ENCODE measurements at places on chromosomes 5 and 9. TPM values are rescaled to one million over a fixed set of nuclear protein-coding genes. Genes with fewer than 3 reads are reported as not detected.
A peak's percentile ranks its signal among the peaks of the same experiment; 100 is the strongest.

DNA sequence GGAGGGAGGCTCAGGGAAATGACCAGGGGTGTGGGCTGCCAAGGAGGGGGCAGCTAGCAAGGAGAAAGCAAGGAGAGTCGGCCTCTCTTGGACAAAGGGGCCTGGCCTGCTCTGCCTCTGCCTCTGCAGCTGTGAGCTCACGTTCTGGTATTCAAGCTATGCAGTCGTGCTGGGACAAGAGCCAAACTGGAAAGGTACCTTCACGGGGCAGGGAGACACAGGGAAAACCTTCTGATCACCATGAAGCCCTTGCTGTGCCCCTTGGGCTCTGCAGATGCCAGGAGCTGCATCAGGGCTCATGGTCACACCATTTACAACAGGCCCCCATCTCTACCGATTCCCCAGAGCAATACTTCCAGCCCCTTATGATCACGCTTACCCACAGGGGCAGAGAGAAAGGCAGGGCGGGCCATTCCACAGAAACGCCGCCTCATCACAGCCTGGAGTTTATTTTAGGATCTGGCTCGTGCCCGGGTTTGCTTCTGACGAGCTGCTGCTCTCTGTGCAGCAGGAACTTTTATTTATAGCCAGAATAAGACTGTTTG lies 63.2 kb downstream of the PRRT1B start:
- no peak for DNase-seq

DNA sequence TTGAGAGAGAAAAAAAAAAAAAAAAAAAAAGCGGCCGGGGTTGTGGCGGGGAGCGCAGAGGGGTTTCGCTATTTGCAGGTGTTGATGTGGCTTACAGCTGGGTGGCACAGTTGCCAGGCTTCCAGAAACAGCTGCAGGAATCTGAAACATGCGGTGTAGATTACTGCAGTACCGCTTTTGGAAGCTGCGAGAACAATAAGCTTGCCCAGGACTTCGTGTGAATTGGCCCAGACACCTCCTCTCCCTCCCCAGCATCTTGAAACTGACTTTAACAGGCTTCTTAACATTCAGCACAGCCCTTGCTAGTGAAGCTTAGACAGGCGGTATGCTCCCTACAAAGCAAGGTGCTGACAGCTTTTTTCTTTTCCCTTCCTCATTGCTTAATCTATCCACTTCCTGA lies 104.0 kb downstream of the ATP10B start:
- DNase-seq: no peak

Gene FSD1L
- total RNA-seq: 3.0 TPM

Gene PGM5
- not detected for total RNA-seq

GRCh38 chr9:133057006-133057405 lies 4.8 kb upstream of the CEL start:
- DNase-seq: no peak

Gene ANKRD18A
- 6.0 TPM for total RNA-seq

Gene CCDC183
- 0.72 TPM for total RNA-seq

DNA sequence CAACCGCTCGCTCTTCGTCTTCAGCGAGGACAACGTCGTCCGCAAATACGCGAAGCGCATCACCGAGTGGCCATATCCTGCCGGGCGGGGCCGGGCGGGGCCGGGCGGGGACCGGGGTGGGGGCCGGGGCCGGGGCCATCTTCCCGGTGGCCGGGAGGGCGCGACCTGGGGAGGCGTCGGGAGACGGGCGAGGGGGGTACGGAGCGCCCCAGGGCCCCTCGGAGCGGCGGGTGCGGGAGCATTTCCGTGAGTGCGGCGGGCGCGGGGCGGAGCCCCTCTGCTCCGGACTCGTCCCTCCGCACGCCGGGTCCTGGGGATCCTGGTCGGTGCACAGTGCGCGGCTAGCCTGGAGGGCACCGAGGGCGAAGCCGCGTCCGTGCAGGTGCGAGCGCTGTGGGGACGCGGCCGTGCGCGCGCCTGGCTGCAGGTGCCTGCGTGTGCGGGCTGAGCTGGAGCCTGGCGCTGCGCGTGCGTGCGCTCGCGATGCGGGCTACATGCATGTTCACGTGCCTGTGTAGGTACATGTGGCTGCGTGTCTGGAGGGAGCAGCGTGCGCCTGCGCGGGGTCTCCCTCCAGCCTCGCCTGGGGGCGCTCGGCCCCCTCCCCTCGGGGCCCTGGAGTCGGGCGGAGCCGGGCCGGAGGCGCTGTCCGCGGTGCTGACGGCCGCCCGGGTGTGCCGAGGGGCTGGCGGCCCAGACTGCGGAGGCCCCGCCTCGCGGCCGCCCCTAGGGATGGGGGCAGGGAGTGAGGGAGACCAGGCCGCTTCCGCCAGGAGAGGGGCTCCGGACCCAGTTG lies 762 bp downstream of the CACNA1B start:
- DNase-seq: peak; percentile 52

Data from activated T-cell treated with anti-CD3 and anti-CD28 coated beads, Interleukin-2, amount 50 U/mL, for 72 hours (primary cell).